ENCODE measurements at places on chromosomes 7 and 10.

DNA sequence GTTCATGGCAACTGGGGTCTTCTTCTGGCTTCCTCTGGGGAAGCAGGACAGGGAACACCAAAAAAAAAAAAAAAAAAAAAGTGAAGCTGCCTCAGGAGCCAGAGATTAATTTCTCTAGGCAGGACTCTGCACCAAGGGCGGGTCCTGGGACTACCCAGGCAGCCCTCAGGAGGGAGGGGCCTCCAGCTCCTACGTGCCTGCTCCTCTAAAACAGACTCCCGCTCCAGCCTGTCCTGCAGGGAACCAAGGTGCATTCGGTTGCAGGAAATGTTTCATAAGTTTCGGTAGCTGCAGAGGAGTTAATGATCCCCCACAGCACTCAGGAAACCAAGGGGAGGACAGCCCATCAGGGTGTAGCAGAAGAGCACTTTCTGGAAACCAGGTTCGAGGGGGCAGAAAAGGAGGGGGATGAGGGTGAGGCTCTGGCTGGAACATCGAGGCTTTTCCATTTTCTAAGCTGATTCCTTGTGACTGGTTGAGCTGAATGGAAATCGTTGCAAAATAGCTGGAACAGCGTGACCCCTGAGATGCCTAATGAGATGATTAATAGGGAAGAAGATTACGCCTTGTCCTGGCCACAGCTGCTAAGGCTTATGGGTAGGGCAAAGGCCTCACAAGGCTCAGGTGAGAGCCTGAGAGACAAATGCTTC is 84.2 kb downstream of the STRA8 start:
- DNase-seq = no peak

GRCh38 chr7:111324228-111324627 is 233.3 kb downstream of the LRRN3 start:
- no peak for DNase-seq

GRCh38 chr10:97274828-97275227 is 17.6 kb downstream of the ARHGAP19 start:
- no peak for DNase-seq

DNA sequence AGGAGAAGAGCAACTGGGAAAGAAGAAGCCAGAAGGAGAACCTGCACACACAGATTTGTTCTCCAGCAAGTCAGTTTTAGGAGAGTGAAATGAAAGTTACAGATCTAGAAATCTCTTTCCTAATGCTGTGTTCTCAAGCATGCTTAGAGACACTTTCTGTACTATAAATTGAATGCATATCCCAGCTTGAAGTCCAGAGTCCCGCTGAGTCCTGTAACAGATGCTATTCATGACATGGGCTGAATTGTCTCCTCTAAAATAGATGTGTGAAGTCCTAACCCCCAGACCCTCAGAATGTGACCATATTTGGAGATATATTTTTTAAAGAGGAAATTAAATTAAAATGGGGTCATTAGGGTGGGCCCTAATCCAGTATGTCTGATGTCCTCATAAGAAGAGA is 46.9 kb upstream of the GJD4 start:
- no peak for DNase-seq

- DNase-seq = no peak
These were observed 214.5 kb downstream of the NSUN6 start for GRCh38 chr10:18436902-18437301.

DNA sequence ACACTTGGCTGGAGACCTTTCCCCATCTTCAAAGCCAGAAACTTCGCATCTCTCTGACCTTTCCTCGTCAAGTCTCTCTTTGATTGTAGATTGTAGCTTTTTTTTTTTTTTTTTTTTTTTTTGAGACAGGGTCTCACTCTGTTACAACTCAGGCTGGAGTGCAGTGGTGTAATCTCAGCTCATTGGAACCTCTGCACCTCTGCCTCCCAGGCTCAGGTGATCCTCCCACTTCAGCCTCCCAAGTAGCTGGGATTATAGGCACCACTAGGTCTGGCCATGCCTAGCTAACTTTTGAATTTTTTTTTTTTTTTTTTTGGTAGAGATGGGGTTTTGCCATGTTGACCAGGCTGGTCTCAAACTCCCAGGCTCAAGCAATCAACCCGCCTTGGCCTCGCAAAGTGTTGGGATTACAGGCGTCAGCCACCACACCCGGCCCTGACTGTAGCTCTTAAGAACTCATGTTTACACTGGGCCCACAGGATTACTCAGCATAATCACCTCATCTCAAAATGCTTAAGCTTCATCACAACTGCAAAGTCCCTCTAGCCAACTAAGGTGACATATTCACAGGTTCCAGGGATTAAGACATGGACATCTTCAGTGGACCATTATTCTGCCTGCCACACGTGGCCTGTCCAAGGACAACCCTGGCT is 11.7 kb downstream of the POLL start:
- no peak for DNase-seq

GRCh38 chr7:27080844-27081436 is 14.9 kb downstream of the HOXA1 start:
- no peak for DNase-seq

GRCh38 chr7:55517191-55517633 is 55.1 kb downstream of the VOPP1 start:
- peak; percentile 29 for DNase-seq

- no peak for DNase-seq
These were observed 25.6 kb downstream of the GPER1 start for GRCh38 chr7:1113548-1113885.

GRCh38 chr10:62554632-62555199 is 180.5 kb downstream of the ZNF365 start:
- no peak for DNase-seq

- no peak for DNase-seq
These were observed 298.8 kb upstream of the C7orf33 start for GRCh38 chr7:148291799-148292198.

GRCh38 chr10:132162590-132163277 is 24.0 kb upstream of the DPYSL4 start:
- no peak for DNase-seq

DNA sequence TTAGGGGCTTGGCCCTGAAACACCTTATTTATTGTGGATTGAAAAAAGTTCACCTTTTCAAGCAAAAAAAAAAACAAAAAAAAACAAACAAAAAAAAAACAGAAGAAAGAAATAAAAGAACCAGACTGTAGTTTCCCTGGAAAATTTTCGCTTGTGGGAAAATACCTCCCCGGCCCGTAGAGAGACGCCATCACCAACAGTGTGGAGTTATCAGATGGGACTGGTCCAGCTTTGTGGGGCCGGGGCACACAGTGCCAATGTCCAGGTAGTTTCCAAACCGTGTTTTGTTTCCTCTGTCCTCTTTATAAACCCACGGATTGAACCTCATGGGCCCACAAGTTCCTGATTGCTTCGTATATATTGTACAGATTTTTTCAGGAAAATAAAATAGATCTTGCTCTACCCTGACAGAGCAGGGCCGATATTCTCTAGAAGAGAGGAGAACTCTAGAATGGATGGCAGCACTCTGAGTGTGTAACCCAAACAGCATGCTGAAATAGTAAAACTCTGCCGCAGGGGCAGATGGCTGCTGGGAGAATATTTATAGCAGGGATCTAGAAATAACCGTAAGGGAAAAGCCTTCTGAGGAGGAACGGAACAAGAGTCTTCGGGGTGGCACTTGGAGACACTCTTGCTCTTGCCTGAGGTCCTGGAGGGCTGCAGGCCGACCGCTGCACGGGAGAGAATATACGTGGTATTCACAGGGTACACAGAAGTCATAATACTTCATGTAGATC is 241.0 kb downstream of the FRMD4A start:
- DNase-seq = no peak
